ENCODE measurements at places on chromosomes 3 and 15.

GRCh38 chr15:68626283-68626682 lies 47.5 kb downstream of the CORO2B start:
- DNase-seq, result no peak

DNA sequence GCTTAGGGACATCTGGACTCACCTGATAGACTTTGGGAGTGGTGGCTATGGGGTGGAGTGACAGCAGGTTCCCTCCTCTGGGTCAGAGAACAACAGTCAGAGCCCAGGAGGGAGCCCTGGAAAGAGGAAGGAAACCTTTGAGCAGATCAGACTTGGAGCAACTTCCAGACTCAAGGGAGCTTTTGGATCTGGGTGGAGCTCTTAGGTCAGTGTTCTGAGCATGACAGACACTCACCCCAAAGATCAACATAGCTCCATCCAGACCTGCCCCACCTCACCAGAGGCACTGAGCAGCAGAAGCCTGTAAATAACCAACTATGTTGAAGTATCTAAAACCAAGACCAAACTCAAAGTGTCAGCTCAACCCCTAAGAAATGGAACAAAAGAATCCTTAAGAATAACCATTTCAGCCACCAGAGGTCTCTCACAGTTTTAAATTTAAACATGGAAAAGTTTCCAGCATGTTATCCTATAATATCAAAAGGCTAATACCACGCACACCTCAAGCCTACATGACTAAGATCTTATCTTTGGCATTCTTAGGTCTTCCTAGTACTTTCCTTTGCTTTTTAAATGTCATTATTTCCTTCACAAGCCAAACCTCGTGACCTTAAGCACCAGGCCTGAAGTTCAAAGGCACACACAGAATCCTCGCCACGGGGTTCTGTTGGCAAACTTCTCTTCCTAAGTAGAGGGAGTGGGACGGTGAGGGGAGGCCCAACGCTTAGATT lies 56.4 kb downstream of the UMPS start:
- peak; percentile 6 for DNase-seq

GRCh38 chr3:97950360-97950759 lies 21.9 kb downstream of the RIOX2 start:
- DNase-seq, result no peak

DNA sequence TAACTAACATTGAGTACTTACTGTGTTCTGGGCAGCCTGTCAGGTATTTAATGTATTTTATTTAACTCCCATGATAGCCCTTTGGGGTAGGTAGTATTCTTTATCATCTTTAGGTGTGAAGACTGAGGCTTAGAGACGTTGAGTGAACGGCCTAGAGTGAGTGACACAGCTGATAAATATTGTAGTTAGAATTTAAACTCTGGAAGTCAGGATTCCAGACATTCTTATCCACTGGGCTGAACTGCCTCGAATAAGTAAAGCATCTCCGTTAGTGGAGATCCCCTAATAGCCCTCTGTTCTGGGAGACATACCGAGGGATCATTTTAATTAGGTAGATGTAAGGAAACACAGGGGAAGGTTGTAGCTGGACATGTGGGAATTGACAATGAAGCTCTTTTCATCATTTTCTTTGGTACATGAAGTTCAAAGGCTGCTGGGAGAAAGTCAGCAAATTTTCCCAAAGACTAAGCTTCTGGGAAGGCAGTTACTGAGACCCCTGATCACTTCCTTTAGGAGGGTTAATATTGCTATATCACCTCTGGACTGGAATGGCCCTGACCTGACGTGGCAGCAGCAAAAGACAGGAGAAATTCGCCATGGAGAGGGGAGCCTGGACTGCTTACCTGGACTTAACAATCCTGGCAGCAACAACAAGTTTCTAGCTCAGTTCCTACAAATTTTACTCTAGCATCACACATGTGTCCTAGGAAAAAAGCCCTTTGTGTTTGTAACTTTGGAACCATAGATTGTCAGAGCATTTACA lies 11.7 kb upstream of the PDCD6IP start:
- DNase-seq, result no peak

GRCh38 chr3:99781761-99782160 lies 35.9 kb upstream of the CMSS1 start:
- DNase-seq, result no peak

DNA sequence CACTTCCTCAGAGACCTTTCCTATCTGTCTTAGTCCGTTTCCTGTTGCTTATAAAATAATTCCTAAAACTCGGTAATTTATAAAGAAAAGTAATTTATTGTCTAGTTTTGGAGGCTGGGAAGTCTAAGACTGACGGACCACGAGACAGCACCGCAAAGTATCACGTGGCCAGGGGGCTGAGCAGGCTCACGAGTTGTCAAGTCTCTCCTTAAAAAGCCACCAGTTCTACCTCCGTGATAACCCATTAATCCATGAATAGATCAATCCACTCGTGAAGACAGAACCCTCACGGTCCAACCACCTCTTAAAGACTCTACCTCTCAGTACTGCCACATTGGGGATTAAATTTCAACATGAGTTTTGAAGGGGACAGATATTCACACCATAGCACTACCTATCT lies 821 bp downstream of the LINS1 start:
- peak; percentile 69 for DNase-seq

GRCh38 chr15:63677778-63678177 lies 80.6 kb downstream of the FBXL22 start:
- peak; percentile 53 for DNase-seq

DNA sequence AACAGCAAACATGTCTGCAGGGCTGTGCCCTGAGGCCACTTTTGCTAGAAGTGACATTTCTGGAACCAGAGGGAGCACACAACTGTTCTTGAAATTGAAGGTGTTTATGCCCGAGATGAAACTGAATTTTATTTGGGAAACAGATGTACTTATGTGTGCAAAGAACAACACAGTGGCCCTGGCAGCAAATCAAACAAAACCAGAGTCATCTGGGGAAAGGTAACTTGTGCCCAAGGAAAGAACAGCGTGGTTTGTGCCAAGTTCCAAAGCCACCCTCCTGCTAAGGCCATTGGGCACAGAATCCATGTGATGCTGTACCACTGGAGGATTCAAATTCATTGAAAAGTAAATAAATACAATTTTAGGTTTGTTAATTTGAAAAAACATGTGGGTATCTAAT lies 31.2 kb upstream of the RARRES1 start:
- no peak for DNase-seq

DNA sequence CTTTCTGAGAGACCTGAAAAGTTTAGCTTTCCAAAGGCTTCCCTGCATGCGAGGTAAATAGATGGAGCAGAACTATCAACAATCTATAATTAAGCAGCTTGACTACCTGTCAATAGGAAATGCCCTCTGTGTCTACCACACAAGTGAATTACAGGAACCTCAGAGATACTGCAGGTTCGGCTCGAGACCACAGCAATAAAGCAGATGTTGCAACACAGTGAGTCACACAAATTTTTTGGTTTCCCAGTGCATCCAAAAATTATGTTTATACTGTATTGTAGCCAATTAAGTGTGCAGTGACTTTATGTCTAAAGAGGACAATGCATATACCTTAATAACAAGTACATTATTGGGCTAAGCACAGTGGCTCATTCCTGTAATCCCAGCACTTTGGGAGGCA lies 252.0 kb downstream of the UBE2E2 start:
- no peak for DNase-seq

GRCh38 chr3:158909870-158910269 lies 108.0 kb downstream of the MFSD1 start:
- no peak for DNase-seq

- DNase-seq, result no peak
Observed at GRCh38 chr3:167886690-167887089, 151.2 kb downstream of the SERPINI1 start.

DNA sequence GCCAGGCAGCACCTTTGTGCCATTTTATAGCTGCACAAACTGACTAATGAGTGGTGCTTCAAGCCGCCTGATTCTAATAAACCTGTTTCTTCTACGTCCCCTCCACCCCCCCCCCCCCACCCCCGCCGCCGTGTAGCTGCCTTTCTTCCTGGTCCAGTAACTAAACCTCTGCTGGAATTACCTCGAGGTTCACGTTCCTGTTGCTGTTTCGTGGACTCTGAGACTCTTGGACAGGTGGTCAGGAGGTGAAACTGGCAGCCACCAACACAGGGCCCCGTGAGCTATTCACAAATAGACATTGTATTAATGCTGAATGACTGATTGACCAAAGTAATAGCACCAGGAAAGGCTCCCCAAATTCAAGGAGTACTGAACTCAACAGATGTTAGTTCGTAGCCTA lies 73.9 kb downstream of the TRIM69 start:
- DNase-seq, result no peak

GRCh38 chr3:159451067-159451466 lies 537.6 kb upstream of the IL12A start:
- no peak for DNase-seq

- DNase-seq, result no peak
Observed at GRCh38 chr15:41490355-41490754, 3.3 kb upstream of the ITPKA start.

GRCh38 chr3:168248383-168249204 lies 152.9 kb upstream of the GOLIM4 start:
- DNase-seq, result no peak

- peak; percentile 80 for DNase-seq
Observed at GRCh38 chr3:151227807-151228665, 25.0 kb upstream of the GPR171 start.

- DNase-seq, result peak; percentile 67
Observed at GRCh38 chr3:88195951-88196434, 46.2 kb downstream of the C3orf38 start.

DNA sequence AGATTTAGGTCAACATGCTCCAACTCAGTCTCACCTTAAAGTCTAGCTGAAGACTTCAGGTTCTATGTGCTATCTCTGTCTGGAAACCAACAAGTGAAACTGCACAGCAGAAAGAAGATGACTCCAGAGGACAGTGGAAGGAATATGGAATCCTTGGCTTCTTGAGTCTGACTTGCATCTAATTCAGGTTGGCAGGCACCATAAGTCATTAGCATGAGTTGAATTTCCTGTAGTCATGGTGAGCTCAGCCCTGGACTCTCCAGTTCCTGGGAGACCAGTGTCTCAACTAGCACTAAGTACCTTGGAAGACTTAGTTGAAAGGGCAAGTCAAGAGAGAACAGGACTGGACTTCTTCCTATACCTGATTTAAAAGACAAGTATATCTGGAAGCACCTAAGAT lies 129.7 kb downstream of the DTWD1 start:
- no peak for DNase-seq

GRCh38 chr3:49415931-49416601 lies 3.8 kb downstream of the TCTA start:
- DNase-seq, result no peak

DNA sequence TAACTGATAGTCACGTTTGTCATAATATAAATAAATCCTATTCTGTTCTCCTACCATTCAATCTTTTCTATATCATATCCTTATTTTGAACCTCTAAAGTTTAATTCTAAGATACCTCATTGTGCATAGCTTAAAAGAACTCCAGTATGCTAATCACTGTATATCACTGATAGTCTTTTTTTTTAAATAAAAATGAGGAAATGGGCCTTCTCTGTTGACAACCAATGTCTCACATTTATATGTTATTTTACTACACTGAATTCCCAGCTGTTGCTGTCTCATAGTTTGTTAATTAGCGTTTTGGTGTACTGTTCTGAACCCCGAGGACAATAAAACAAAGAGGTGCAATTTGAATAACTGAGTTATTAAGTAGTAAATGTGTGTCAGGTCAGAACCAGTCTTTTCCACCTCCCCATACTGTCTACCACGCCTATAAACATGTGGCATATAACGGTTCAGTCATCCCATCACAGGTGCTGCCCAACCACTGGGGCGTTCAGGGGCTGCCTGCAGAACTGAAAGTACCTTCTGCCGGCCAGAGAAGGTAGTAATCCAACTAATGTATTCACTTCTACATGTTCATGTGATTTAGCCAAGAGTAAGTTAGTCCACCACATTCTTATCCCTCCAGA lies 14.9 kb downstream of the CBLB start:
- DNase-seq, result no peak

DNA sequence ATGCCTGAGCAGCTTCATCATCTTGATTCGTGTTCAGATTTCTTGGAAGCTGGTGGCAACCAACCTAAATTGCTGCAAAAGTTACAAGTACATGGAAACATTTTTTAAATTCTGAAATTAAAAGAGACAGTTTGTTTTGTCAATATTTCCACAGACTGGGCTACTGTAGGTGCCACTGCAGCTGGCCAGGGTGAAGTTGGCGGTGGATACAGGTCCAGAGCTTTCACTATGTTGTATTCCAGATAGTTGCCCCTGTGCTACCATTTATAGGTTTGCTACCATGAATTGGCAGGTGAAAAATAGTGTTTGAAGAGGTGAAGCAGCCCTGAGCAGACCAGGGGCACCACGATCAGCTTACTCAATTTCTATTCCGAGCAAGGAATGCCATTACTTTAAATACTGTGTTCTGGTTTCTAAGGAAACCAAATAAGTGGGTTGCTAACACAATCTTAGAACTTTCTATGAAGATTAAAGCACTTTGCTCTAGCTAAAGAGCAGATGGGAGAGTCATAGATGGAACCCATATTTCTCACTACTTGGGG lies 21.2 kb upstream of the SHC4 start:
- DNase-seq, result no peak

DNA sequence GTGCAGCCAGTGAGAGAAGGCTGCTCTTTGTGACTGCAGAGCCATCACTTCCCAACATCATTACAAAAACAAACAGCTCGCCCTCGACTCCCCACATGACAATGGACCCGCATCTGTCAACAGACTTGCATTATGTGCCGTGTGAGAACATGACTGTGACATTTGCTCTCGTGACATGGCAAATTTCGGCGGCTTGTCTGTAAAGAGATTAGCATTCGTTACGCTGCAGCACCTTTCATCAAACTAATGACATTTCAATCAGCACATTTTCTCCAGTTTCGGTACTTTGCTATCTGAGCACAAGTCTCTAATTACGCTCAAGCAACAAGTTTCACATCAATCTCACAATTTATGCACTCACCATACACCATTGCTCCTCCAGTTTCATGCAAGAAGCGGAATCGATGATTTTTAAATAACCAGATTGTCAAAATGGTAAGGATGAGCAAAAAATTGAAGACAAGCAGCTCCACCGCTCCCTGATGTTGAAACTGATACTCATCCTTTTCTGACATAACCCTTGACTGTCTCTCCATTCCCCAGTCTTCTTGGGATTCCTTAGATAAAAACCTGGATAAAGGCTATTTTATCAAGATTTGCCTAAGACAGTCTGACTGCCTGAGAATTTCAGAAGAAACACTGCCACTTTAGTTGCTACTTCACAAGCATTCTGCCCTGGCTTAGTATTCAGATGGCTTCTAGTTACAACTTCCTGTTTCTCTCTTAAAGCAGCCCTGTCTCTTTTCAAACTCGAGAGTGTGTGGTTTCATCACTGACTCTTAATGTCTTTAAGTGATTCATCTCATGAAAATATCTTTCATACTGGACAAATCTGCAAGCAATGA lies at the start of gene SLC9A9:
Gene SLC9A9 (minus strand): TSS at position 682 of the 845 bp plus-strand sequence. CDS start 146 bp downstream, at position 536.
- DNase-seq, result peak; percentile 53

- DNase-seq, result peak; percentile 42
Observed at GRCh38 chr3:38528457-38528856, 32.3 kb downstream of the EXOG start.

DNA sequence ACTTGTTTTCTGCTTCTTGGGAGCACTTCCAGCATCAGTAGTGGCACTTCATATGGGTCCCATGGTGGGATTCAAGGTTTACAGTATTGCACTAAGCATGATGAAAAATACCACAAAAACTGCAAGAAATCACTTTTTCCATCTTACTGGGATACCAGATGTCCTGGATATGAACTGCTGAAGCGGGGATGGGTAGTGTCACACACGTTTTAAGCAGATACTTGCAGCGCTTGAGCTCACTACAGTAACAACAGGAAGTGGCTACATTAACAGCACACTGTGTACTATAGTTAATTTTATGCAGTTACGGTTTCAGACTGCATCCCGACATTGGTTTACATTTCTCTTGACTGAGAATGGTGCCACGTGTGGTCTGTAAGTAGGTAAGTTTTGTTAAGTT lies 3.5 kb upstream of the ISG20 start:
- DNase-seq, result no peak

- DNase-seq, result peak; percentile 53
Observed at GRCh38 chr15:31352911-31353811, 26.5 kb downstream of the KLF13 start.

Data from hematopoietic multipotent progenitor cell treated with erythropoietin and hydrocortisone succinate and interleukin-3 and kit ligand, for 8 days (in vitro differentiated cells).